IMR-90 (cell line): ENCODE measurements at places on chromosomes 5 and 9.
A peak's percentile ranks its signal among the peaks of the same experiment; 100 is the strongest.

GRCh38 chr9:93049491-93049890 lies 9.0 kb upstream of the SUSD3 start:
- DNase-seq: no peak

GRCh38 chr5:43616535-43616934 lies 13.6 kb downstream of the NNT start:
- DNase-seq: peak; percentile 50

DNA sequence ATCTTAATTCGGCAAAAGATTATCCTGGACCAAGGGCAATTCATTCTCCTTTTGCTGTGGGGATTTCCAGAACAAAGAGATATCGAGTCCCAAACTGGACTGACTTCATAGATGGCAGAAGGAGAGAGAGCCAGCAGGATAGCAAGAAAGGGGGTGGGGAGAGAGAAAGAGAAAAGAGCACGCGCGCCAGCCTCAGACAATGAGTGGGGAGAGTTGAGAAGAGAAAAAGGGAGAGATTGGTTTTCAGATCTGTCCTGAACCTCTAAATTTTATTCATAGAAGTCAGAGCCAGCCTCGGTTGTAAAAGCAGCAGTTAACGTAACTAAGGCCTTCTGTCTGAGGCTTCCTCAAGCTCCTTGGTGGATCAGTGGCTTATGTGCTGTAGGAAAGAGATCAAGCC lies 55.3 kb upstream of the ALDH1B1 start:
- DNase-seq: no peak

- no peak for DNase-seq
Observed at GRCh38 chr9:2725126-2725525, 7.8 kb downstream of the KCNV2 start.

- no peak for DNase-seq
Observed at GRCh38 chr5:132375957-132376356, 6.4 kb downstream of the SLC22A5 start.

GRCh38 chr9:136138566-136138965 lies 19.9 kb upstream of the TMEM250 start:
- no peak for DNase-seq

- peak; percentile 28 for DNase-seq
Observed at GRCh38 chr9:137630126-137630525, 11.3 kb downstream of the EHMT1 start.

- no peak for DNase-seq
Observed at GRCh38 chr9:121219530-121219929, 17.9 kb upstream of the RAB14 start.

DNA sequence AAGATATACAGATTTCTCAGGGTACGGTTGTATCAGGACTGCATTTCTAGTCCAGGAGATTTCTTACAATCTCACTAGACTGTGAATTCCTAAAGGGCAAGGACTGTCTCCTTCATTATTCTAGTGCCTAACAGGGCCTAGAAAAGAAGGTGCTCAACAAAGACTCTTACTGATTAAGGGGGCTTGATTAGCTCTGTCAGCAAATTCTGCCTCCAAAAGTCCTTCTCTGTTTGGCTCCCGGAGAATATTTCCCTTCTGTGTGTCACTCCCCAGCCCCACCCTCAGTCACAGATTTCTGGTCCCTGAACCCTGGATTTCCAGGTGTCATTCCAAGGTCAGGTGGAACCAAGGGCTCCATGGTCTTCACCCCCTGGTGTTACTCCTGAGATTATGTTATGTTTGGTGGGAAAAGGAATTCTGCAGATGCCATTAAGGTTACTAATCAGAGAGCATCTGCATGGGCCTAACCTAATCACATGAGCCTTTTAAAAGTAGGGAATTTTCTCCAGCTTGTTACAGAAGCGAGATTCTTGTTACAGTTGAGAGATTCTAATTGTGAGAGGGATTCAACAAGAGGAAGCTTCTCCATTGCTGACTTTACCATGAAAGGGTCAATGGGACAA lies 167.7 kb upstream of the LHFPL2 start:
- DNase-seq: peak; percentile 28

DNA sequence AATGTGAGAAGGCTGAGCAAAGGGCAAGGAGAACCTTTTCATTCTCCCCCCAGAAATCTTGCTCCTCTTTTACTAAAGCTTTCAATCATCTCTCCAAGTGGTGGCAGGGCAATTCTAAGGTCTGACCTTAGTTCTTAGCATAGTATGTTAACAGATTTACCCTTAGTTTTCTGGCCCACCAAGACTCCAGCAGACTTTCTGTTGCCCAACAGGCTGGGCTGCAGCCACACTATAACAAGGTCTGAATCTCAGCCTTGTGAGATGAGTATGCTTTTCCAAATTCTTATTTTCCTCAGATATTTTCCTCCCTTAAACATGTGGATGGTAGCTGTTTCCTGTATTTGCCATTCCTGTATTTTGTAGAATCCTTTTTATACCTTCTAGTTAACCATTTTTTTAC lies 69.5 kb downstream of the NIPBL start:
- no peak for DNase-seq

GRCh38 chr5:119743927-119744326 lies 114.6 kb downstream of the FAM170A start:
- peak; percentile 4 for DNase-seq

GRCh38 chr9:113572076-113572861 lies 108.7 kb downstream of the RGS3 start:
- no peak for DNase-seq

DNA sequence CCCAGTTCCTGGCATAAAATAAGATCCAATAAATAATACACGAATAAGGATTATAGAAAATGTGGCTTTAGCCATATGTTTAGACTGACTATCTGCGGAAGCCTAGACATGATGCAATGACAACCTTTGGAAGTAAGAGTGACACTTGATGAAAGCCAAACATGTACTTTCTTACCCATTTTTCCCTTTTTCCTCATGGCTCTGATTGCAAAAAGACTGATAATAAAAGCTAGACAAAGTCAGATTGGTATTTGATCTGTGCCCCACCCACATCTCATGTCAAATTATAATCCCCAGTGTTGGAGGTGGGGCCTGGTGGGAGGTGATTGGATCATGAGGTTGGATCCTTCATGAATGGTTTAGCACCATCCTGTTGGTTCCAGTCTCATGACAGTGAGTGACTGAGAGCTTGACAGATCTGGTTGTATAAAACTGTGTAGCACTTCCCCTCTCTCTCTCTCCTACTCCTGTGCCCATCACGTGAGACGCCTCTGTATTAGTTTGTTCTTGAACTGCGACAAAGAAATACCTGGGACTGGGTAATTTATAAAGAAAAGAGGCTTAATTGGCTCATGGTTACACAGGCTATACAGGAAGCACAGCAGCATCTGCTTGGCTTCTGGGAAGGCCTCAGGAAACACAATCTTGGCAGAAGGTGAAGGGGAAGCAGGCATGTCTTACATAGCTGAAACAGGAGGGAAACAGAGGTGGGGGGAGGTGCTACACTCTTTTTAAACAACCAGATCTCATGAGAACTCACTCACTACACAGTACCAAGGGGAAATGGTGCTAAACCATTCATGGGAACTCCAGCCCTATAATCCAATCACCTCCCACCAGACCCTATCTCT lies 243.4 kb upstream of the PIK3R1 start:
- DNase-seq: no peak

GRCh38 chr9:110575169-110575568 lies 4.4 kb downstream of the SVEP1 start:
- DNase-seq: no peak

GRCh38 chr5:53035868-53036381 lies 46.8 kb downstream of the ITGA2 start:
- peak; percentile 66 for DNase-seq

GRCh38 chr5:139364466-139364865 lies 18.6 kb downstream of the SLC23A1 start:
- DNase-seq: no peak

DNA sequence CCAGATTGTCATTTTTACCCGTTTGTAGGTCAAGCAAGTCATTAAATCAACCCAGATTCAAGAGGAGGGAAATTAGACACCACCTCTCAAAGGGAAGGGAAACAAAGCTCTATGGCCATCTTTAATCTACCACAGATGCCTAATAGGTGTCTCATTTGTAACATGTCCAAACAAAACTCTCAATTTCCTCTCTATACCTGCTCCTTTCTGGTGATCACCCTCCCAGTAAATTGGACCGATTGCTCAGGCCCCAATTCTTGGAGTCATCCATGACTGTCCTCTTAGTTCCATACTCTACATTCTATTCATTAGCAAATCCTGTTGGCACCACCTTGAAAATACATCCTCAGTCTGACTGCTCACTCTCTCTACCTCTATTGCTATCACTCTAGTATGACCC lies 22.1 kb upstream of the UGCG start:
- DNase-seq: no peak

- DNase-seq: no peak
Observed at GRCh38 chr9:19050637-19051591, 1.7 kb downstream of the RRAGA start.

GRCh38 chr9:96875461-96876142 lies 21.3 kb upstream of the ZNF782 start:
- peak; percentile 68 for DNase-seq

DNA sequence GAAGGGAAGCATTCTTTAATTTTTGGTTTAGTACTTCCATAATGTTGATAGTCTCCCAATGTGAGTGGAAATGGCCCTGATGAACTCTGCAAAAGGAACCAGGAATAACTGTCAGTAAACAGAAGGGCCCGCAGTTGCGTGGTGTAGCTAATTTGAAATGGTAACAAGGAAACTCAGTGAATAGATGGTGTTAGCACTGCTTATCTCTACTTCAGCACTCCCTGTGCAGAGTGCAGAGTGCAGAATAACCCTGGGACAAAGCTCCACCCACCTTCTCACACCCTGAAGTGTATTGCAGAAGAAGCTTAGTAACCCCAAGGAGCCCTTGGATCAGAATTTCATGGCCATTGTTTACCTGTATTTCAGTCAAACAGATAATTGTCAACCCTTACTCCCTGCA lies 158.9 kb downstream of the PCSK5 start:
- DNase-seq: no peak

DNA sequence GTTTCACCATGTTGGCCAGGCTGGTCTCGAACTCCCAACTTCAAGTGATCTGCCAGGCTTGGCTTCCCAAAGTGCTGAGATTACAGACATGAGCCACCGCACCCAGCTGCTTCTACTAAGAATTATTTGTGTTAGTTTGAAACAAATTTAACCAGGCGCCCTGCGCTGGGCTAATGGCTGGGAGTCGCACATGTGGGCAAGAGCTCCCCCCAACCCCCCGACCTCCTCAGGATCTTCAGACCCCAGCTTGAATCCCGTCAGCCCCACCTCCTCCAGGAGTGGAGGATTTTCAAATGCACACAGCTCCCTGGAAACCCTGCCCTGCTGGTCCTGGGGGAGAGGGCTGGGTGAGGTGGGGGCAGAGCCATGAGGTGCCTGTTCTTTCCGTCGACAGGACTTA lies 21.2 kb upstream of the SLC12A7 start:
- no peak for DNase-seq

DNA sequence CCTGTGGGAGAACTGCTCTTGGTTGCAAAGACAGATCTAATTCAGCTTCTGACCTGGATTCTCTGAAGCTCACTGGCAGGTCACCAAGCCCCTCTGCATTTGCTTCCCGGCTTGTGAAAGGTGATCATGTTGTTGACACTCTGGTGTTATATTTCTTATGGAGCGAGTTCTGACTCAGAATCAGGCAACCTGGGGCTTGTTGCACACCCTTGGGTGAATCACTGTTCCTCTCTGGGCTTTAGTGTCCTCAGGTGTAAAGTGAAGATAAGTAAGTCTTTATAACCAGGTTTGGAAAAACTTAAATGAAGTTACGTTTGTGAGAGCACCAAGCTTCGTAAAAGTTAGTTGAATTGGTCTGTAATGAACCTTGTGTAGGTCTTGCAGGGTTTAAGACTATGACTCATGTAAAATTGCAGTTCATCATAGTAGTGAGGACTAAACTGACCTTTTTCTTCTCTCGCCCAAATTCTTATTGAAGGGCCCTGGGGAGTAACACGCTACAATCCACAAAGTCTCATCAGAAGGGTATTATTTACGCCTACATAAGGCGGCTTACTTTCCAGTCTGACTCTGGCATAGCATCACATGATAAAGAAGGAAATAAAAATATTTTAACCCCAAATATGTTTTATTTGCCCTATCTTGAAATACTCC lies 218.6 kb downstream of the TMEM38B start:
- DNase-seq: no peak

DNA sequence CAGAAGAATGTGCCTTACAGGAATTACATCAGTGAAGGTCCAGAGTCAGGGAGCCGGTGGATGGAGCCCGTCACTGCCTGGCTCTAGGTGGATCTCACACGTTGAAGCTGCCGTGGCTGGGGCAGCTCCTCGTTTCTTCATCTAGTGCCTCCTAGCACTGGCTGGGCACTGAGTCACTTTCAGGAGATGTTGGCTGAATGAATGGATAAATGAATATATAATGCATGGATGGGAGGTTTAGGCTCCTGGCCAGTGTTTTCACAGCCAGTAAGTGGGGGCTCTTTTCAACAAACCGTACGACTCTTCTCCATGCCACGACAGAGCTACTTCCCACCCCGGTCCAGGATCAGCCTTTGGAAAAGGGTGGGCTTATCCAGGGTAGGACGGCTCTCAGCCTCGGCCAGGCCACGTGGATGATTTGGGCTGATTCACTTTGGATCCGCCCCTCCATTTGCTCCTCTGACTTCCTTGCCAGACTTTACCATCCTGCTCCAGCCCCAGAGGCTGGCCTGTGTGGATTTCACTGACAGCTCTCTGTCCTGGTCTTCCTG lies 1.3 kb upstream of the SH3PXD2B start:
- peak; percentile 70 for DNase-seq

- DNase-seq: no peak
Observed at GRCh38 chr9:85715587-85715986, 26.2 kb downstream of the AGTPBP1 start.

DNA sequence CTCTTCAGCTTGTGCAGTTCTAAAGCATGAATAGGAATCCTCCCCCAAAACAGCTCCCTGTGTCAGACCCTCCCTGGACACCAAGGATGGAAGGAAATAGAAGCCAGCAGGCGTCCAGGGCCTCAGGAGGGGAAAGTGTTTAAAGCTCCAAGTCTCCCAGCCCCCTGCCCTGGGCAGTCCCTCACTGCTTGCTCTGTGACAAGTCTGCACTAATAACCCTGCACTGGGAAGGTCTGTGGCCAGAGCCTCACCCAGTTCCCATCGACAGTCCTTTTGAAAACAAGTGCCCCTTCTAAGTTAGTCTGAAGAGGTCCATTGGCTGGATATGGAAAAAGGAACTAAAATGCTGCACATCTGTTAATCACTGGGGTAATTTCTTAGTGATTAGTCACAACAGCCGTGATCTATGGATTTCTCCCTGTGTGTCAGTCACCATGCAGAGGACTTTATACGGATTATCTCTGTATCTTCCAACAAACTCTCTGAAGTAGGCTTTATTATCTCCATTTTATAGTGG lies 195.3 kb downstream of the FBXL7 start:
- DNase-seq: peak; percentile 50

- no peak for DNase-seq
Observed at GRCh38 chr9:74742191-74742790, 145.4 kb downstream of the TRPM6 start.
